AG04449 (cell line): ENCODE measurements at places on chromosomes 6 and 20.

GRCh38 chr20:62918147-62918546 is 8.2 kb downstream of the DIDO1 start:
- DNase-seq, result no peak

DNA sequence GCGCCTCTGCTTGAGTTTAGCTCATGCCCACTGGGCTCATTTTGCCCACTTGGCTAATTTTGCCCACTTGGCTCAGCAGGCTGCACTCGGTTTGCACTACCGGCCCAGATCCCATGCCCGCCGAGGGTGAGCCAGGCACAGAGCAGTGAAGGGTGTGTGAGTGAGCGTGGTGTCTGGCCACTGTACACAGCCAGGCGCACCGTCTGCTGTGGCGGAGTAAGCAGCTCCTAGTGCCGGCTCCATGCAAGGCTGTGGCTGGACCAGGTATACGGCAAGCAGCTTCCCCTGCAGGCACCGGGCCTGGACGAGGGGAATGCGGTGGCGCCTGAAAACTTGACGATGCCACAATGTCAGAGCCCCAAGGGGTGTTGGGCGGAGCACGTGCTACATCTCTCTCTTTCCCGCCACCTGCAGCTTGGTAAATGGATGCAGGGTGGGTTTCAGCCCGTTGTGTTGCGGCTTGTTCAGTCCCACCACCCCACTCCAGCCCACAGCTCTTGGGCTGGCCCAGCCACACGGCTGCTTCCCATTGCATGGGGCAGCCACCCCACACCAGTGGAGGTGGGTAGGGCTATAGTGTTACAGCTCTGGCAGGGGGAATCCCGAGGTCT is 9.9 kb downstream of the OR2B6 start:
- DNase-seq, result no peak

- no peak for DNase-seq
Measured at GRCh38 chr6:138382498-138383265, 5.0 kb downstream of the SMIM28 start.

GRCh38 chr6:99165838-99166237 is 183.6 kb downstream of the FAXC start:
- no peak for DNase-seq

DNA sequence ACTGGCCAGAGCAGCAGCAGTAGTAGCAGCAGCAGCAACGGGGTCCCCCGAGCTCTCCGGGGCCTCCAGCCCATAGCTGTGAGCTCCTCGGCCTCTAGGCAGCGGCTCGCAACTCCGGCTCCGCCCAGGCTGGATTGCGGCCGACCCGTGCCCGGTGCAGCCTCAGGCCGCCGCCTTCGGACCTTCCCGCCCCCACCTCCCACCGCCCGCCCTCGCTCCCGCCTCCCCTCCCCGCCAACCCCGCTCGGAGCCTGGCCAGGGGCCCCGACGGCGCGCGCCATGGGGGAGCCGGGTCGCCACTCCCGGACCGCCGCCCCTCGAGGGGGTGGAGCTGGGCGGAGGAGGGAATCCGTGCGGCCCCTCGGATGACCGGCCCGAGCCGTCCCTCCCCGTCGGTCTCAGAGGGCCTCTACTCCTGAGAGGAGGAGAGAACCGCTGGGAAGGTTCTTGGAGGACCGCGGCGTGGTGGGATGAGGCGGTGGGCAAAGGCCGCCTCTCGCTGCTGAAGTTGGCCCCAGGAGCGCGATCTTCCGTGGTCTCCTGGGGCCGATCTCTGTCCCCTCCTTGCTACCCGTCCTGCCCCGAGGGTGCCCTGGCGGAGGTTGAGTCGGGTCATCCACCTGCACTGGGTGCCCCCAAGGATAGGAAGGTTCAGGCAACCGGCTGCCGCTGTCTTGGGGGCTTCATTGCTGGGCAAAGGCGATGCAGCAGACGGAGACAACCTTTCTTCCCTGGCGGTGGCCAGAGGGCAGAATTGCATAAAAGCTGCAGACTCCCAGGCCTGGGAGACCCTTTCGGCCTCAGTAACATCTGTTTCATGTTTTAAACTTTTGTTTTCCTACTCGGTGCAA is at the start of gene ADAM33:
ADAM33 (minus strand) TSS at position 80 of the 851 bp plus-strand sequence; CDS start at position 74, 6 bp downstream.
- no peak for DNase-seq

DNA sequence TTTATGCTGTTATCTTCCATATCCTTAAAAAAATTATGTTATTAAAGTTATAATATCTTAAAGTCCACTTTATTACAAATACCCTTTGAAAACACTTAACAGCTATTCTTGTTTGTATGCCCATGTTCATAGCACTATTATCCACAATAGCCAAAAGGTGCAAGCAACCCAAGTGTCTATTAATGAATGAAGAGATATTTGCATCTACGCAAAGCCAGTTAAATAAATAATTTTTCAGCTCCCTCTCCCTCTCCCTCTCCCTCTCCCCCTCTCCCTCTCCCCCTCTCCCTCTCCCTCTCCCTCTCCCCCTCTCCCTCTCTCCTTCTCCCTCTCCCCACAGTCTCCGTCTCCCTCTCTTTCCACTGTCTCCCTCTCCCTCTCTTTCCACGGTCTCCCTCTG is 13.1 kb downstream of the CDK5RAP1 start:
- no peak for DNase-seq

DNA sequence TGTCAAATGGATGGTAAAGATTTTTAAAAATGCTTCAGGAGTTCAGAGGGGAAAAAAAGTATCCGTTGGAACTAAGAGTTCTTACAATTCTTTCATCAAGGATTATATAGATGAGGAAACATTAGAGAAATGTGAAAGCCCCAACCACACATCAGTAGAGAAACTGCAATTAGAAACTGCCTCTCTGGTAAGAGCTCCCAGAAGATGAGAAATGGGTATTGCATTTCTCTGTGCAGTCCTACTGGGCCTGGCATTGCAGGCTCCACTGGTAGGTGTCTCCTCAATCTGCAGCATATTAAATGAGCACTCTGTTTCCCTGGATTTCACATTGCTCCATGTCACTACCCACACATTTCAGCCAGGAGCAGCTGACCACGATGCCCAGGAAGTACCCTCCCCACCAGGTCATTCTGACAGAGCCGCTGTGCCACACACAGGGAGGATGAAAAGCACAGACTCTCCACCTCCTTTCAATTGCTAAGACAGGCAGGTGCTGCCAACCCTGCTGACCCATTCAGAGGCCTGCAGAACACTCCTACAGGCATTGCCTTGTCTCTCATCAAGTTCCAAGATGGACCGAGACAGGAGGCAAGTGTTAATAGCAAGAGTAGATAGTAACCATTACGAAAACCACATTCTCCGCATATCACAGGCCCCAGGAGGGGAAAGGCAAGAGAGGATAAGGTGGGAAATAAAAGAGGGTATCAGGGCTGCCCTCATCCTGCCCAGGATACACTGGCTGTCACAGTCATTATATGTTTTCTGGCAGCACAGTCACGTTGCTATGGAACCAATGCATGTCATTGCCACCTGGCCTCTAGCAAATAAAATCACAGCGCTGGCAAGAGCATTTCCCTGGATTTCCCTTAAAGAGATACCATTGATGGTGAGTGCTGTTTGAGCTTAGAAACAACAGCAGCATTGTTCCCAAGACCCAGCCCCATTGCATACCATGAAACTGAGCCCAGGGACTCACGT is 241.7 kb downstream of the ATXN1 start:
- DNase-seq, result no peak

DNA sequence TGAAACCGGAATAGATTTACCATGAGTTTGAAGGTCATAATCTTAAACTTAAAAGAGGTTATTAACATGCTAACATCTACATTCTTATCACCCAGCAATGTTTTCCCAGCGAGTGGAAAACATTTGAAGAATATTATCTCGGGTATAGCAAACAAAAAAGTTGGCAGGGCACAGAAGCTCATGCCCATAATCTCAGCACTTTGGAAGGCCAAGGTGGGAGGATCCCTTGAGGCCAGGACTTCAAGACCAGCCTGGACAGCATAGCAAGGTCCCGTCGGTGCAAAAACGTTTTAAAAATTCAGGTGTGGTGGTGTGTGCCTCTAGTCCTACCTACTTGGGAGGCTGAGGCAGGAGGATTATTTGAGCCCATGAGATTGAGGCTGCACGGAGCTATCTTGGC is 213.5 kb downstream of the MANEA start:
- no peak for DNase-seq

DNA sequence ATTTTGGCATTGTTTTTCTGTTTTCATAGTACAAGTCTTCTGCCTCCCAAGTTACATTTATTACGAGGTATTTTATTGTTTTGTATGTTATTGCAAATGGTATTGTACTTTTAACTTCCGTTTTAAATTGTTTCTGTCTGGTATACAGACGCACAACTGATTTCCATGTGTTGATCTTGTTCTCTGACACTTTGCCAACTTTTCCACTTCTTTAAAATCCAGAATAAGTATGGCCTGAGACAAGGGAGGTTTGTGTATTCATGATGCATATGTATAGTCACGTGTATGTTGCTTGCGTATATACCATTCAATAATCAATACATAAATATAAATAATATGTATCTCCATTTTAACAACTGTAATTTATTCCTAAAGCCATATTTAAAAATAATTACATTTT is 41.2 kb downstream of the THBS2 start:
- no peak for DNase-seq

DNA sequence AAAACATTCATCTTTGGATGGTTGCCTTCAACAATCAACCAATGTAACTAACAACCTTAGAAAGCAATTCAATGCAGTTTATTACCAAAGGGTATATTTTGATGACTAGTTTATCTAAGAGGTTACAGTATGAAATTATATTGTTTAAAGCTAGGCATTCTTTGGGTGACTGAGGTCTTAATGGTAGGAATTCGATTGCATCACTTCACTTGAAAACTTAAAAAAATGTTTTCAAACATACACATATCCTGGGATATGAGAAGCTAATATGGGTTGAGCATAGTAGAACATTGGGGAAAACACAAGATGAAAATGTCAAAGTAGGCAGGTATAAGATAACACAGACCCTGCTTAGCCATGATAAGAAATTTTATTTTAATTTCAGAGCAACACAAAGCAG is 144.6 kb upstream of the BMP5 start:
- DNase-seq, result no peak

GRCh38 chr6:34391473-34391785 is 1.0 kb downstream of the NUDT3 start:
- no peak for DNase-seq

DNA sequence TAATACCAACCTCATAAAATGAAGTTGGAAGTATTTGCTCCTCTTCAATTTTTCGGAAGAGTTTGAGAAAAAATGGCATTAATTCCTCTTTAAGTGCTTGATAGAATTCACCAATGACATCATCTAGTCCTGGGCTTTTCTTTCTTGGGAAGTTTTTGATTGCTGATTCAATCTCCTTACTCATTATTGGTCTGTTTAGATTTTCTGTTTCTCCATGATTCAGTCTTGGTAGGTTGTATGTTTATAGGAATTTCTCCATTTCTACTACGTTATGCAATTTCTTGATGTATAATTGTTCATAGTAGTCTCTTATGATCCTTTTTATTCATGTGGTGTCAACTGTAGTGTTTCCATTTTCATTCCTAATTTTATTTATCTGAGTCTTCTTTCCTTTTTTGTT is 176.9 kb upstream of the PRND start:
- DNase-seq, result peak; percentile 44

DNA sequence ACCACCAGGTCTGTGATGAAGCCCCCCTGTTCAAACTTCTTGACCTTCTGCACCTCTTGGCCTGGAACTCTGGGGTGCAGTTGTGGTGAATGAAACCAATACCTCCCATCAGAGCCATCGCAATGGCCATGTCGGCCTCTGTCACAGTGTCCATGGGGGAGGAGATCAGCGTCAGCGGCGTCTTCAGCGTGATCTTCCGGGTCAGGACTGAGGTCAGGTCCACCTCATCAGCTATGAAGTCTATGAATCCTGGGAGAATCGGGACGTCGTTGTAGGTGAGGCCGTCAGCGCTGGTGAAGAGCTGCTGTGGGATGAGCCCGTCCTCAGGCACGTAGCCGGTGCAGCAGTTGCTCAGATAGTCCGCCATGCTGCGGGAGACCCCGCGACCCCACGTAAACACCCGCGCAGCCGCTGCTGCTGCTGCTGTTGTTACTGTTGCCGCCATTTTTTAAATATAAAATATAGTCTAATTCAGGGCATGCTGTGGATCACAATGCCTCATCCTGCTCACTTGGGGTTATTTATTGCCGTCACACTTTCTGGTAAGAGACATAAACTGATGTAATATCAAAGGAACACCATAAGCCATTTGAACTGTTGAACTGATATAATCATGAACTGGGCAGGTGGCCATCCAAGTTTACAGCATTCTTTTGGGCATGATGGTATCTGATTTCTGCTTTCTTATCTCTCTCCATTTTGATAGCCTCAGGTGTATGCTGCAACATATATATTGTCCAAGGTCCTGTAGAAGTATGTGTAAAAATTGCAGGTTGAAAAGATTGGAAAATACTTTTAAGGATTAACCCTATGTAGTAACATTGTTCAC is 18.7 kb upstream of the RNF144B start:
- DNase-seq, result no peak

- peak; percentile 42 for DNase-seq
Measured at GRCh38 chr6:12148317-12148801, 136.2 kb downstream of the HIVEP1 start.

DNA sequence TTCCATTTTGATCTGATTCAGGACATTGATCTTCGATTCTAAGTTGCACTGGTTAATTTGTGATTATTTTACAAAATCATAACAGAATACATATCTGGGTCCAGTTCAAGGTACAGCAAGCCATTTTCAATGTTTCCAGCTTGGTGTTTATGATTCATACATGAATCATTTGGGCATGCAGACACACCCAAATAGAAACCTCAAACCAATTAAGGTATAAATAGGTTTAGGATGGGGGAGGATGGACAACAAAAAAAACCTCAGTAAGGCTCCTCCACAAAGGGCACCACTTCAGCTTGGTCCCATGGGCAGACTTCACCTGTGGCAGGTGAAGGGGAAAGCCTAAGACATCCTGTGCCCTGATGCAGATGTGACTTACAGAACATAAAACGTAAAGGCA is 192.7 kb downstream of the KHDC1L start:
- no peak for DNase-seq

GRCh38 chr20:51387125-51387875 is 155.2 kb downstream of the NFATC2 start:
- DNase-seq, result no peak

GRCh38 chr6:71224011-71224410 is 64.6 kb upstream of the OGFRL1 start:
- no peak for DNase-seq

DNA sequence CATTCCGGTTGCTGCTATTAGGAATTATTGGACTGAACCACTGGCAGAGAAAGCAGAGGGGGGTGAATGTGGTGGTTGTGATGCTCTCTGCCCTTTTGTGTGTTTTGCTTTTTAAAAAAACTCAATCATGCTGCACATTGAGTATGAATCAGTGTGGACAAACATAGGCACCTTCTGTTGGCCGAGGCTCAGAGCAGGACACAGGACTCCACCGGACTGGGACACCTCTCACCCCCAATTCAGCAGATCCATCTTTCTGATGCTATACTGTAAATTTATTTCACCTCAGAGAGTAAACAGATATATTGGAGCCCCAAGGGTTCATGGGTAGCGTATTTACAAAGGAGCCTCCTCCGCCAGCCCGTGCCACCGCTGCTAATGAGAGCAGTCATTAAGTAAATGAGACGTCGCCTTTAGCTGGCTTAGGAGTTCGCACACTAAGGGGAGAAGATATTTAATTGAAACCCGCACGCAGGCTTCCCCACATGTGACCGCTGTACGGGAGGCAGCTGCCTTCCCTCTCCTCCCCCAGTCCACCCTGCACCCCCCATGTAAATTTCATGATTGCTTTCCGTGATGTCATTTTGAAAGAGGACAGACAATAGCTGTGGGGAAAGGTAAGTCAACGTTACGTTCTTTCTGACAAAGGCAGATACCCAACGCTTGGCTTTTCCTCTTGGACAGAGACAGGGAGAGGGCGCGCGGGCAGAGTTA is at the start of gene MYT1:
MYT1 (plus strand) TSS at position 330 of the 714 bp plus-strand sequence. CDS start 34,410 bp downstream, outside the sequence.
- DNase-seq, result no peak

- DNase-seq, result no peak
Measured at GRCh38 chr6:100488244-100488643, 23.5 kb upstream of the SIM1 start.
